ENCODE measurements at places on chromosomes 3 and 15.

DNA sequence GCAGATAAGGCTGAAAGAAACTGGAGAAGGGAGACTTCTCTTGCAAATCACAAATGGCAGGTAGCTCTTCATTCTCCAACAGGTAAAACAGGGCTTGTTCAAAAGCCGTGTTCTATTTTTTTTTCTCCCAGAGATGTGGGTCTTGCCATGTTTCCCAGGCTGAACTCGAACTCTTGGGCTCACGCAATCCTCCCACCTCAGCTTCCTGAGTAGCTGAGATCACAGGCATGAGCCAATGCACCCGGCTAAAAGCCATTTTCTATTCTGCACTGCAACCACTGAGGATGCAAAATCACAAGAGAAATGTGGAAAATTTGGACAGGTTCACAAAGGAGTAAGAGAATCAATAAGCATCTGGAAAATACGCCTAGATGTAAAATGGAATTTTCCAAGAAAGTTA, 19.5 kb downstream of the EIF4E3 start:
- DNase-seq, result no peak

GRCh38 chr3:179853176-179853575, 183.6 kb downstream of the PEX5L start:
- no peak for DNase-seq

DNA sequence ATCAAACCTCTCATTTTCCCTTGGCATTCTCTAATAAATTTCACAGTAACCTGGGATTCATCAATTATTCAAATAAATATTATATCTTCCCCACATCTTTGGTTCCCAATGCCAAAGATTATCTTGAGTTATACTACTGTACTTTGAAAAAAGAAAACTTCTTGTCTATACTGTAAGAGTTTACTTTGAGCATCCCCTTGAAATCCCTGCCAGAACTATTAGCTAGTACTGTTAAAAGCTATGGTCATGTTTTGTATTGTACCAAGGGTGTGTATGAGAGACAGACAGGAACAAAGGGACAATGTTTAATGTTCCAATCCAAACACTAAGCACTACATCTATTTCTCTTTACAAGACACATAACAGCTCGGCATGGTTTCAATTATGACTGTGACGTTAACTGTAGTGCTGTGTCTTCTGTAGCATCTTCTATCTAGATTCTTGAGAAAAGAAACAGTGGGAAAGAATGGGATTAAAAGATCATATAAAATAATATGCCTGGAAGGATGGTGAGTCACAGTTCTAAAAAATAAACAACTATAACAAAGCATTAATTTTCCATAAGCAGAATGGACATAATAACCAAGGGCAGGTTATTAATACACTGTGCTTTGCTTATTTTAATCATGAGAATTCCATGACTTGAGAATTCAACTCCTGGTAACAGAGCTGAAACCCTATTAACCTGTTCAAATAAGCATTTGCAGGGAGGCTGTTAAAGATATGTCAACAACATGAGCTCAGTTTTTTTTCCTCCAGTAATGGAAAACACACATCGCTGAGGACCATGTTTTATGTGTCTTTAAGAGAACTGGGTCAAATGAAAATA, 71.1 kb downstream of the ALDH1A2 start:
- DNase-seq, result peak; percentile 20

- no peak for DNase-seq
These were observed 15.6 kb upstream of the CTXND1 start for GRCh38 chr15:80267658-80268057.

DNA sequence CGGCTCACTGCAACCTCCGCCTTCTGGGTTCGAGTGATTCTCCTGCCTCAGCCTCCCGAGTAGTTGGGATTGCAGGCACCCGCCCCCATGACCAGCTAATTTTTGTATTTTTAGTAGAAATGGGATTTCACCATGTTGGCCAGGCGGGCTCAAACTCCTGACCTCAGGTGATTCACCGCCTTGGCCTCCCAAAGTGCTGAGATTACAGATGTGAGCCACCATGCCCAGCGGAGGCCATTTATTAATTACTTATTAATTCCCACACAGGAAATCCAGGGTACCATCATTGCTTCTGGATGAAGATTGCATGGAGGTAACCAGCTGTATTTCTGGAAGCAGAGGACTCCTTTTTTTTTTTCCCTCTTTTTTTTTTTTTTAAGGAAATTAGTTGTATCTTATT, 37.8 kb downstream of the MAP4 start:
- DNase-seq, result no peak
